Activated CD8-positive, alpha-beta memory T cell treated with anti-CD3 and anti-CD28 coated beads for 48 hours (primary cell): ENCODE measurements at places on chromosomes 7 and 10.

GRCh38 chr10:58644311-58644710, 131.6 kb downstream of the BICC1 start:
- DNase-seq = no peak

- no peak for DNase-seq
Observed at GRCh38 chr10:94103801-94104221, 110.1 kb downstream of the PLCE1 start.

DNA sequence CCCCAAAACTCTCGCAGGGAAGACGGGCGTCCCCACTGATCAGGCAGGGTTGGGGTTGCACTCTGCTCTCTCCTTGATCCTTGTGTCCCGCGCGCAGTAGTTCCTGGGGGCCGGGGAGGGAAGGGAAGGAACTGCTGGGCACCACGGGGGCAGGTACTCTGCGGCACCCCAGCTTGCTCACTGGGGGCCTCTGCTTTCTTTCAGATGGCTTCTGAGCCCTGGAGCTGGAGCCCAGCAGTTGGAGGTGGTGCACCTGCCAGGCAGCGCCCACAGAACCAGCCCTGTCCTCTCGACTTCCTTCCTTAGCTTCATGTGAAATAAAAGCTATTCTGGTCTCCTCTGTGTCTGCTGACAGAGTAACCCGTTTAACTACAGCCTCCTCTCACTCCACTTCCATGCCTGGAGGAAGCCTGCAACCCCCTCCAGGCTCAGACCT, 12.2 kb downstream of the PLAC9 start:
- no peak for DNase-seq

- DNase-seq = no peak
Observed at GRCh38 chr10:69516316-69516715, 56.9 kb downstream of the NEUROG3 start.

GRCh38 chr10:77283326-77283725, 354.3 kb downstream of the KCNMA1 start:
- DNase-seq = no peak

DNA sequence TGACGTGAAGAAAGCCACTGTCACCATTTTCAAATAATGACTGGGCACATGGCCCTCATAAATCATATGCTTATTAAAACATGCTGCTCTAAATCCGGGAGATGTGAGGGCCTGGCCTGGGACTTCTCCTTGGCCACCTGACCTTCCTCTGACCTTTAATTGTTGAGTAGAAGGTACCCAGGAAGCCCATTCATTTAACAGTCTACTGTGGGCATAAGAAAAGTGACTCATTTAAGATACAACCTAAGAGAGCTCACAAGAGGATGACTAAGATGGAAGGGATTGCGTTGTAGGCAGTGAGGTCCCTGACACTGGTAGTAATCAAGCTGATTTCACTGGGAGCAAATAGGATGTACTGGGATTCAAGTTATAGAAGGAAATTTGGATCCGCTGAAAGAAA, 203.4 kb upstream of the GPR26 start:
- no peak for DNase-seq

DNA sequence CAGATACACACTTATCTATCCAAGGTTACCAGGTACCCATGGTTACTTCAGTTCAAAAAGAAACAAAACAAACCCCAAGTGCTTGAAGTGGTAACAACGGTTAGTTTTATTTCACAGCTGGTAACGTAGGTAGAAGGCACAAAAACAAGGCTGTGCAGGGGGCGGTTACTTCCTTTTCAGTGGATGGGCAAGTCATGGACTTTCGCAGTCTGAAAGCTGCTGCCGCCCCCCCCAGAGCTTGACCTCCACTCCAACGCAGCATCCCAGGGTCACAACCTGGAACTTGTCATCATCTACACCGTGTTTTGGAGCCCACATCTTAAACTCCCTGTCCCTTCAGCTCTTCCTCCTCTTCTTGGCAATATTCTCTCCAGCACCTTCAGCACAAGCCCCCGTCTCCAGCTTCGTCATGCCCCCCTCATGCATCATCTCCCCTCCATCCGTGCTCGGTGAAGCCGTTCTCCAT, 181.2 kb upstream of the ITGB1 start:
- DNase-seq = no peak

DNA sequence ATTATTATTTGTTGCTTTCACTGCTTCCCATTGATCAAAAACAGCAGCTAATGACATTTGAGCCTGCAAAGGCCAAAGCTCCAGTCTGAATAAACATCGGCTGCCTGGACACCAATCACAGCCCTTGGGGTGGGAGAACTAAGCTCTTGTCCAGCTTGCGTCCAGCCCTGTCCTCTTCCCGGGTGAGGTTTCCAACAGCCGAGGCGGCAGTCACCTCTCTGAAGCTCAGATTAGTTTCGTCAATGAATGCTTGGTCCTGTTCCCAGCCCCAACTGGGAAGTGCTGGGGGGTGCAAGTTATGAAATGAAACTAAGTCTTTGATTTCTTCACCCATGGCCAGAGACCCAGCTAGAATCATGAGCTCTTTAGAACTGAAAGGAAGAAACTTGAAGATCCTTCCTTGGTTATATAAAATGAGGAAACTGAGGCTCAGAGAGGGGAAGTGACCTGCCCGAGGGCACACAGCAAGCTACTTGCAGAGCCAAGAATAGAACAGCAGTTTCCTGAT, 114.0 kb upstream of the TCF7L2 start:
- DNase-seq = no peak

DNA sequence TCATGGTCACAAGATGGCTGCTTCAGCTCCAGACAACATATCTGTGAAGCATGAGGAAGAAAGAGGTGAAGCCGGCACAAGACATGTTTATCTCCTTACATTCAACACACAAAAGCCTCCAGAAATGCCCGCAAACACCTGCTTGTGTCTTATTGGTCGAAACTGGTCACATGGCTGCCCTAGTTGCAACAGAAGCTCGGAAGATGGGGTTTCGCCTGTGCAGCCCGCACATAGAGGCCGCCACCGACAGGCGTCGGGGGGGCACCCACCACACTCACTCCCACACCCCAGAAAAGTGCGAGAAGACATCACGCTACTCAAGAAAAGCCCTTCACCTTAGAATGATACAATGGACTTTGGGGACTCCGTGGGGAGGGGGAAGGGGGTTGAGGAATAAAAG, 63.0 kb upstream of the MGMT start:
- DNase-seq = no peak

- no peak for DNase-seq
Observed at GRCh38 chr10:117694190-117694589, 151.6 kb downstream of the EMX2 start.

- DNase-seq = no peak
Observed at GRCh38 chr7:33039257-33039902, 23.2 kb downstream of the NT5C3A start.

GRCh38 chr10:63140077-63140476, 6.9 kb downstream of the NRBF2 start:
- no peak for DNase-seq

DNA sequence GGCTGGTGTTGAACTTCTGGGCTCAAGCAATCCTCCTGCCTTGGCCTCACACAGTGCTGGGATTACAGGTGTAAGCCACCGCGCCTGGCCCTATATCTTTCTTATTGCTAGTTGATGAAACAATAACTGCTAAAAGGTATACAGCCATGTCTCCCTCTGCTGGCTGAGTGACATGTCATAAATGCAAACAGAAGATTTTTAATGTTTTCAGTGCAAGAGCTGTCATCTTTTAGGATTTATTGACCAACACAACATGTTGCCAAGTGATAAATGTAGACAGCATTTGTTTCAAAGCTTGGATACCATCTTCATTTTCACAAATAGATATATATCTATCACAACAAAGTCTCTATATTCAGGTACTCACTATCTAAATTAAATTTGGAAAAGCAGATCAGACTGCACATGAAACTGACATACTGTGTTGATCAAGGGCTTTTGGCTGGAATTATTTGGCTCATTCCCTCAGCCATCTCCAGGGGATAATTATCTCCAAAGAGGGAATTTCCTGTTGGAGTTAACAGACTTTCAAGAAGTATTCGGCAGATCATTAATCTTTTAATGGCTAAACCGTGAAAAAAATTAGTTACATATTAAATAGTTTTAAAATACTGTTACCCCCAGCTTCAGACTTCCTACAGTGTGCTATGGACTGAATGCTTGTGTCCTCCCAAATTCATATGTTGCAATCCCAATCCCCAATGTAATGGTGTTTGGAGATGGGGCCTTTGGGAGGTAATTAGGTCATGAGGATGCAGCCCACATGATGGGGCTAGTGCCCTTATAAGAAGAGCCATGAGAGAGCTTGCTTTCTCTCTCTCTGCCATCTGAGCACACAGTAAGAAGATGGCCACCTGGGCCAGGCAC, 41.3 kb upstream of the SRPK2 start:
- DNase-seq = peak; percentile 7

GRCh38 chr7:138684340-138684739, 16.8 kb downstream of the SVOPL start:
- no peak for DNase-seq

DNA sequence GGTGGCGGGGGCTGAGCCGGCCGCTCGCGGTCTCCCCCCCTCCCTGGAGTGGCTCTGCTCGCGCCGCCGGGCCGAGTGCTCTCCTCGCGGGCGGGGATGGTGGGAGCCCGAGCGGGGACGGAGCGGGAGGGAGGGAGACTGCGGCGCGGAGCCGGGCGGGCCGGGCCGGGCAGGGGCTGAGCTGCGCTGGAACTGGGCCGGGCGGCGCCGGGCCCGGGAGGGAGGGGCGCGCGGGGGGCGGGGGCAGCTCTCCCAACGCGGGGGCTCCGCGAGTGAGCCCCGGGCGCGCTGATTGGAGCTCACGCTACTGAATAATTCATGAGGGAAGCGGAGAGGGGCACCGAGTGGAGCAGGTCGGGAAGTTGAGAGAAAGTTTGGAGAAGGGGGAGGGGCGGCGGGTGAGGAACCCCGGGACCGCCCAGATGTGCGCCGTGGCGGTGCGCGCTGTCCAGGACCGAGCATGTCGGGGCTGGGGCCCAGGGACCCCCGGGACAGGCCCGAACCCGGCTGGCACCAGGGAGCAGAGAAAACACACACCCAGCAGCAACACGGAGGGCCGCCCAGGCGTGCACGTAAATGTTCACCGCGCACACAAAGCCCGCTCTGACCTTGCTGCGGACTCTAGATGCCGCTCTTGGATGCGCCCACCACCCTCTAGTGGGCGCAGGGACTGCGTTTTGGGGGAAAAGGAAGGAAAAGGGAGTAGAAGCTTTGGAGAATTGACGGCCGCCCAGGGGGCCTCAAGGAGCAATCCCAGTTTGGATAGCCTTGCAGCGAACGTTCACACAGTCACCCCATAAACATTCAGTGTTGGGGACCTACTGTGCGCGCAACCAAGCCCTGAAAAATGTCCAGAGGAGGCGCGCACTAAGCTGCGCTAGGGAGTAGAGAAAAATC, at the start of gene EPHB4:
Gene EPHB4 (minus strand): TSS at position 194 of the 897 bp plus-strand sequence. CDS start 493 bp downstream, outside the sequence.
- no peak for DNase-seq
